Activated CD4-positive, alpha-beta T cell treated with anti-CD3 and anti-CD28 coated beads for 48 hours (primary cell): ENCODE measurements at places on chromosomes 2 and 18.

- no peak for DNase-seq
Observed at GRCh38 chr2:181459621-181460021, 2.4 kb downstream of the ITGA4 start.

- no peak for DNase-seq
Observed at GRCh38 chr2:143529118-143529720, 400.0 kb downstream of the ARHGAP15 start.

DNA sequence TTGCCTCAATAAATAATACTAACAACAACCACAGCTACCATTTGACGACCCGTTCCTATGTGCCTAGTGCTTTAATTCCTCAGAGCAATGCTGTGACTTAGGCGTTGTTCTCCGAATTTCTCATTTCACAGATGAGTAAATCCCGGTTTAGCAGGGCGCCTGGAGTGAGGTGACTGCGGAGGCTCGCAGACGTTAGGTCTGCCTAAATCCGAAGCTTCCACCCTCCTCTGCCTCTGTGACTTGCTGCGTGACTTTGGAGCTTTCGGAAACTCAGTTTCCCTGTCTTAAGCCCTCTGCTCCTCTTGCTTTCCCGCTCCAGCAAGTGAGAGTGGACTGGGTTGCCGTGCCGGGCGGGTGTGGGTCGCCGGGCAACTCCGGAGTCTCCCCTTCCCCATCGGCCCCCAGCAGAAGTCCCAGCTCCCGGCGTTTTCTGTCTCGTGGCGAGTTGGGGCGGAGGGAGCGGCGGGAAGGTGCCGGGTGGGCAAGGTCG is 711 bp upstream of the ATOH8 start:
- no peak for DNase-seq

- DNase-seq, result no peak
Observed at GRCh38 chr2:101803128-101803527, 105.6 kb downstream of the MAP4K4 start.

DNA sequence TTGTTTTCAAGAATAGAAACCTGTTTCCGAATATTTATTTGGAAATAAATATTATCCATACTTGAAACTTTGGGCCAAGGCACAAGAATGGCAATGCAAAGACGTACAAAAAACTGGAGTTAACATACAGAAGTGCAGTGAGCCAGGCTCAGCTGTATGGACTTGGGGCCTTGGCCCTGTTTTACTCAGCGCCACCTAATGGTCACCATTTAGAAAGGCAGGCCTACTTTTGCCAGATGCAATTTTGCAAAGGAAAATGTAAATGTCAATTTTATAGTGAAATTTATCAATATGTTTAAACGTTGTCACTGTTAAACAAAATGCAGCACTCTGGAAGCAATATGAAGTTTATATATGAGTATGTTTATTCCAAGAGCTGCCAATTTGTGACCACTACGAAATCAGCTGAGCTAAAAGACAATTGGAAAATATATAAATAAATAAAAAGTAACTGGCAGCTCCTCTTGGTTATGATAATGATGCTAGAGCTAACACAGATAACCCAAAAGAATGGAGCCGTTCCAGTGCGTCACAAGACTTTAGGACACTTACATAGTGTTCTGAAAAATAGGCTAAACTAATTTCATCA is 155.0 kb downstream of the ARHGAP15 start:
- peak; percentile 35 for DNase-seq

DNA sequence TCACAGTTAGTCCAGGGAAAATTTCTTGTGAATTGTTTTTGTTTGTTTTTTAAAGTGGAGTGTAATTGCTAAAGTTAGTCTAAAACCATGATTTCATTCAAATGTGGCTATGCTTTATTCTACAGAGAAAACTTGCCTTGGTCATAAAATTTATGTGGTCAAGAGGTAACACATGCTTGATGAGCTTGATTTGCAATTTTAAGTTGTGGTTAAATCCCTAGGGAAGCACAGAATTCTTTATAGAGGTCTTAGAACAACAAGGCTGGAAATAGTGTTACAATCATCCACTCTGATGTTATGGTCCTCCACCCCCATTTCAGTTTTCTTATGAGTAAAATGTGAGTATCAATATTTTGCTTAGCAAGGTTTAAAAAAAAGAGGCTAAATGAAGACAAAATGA is 359.6 kb downstream of the NRXN1 start:
- no peak for DNase-seq

- no peak for DNase-seq
Observed at GRCh38 chr2:224009605-224010315, 29.3 kb downstream of the SERPINE2 start.

- DNase-seq, result no peak
Observed at GRCh38 chr2:76567478-76567877, 856.8 kb upstream of the GCFC2 start.

DNA sequence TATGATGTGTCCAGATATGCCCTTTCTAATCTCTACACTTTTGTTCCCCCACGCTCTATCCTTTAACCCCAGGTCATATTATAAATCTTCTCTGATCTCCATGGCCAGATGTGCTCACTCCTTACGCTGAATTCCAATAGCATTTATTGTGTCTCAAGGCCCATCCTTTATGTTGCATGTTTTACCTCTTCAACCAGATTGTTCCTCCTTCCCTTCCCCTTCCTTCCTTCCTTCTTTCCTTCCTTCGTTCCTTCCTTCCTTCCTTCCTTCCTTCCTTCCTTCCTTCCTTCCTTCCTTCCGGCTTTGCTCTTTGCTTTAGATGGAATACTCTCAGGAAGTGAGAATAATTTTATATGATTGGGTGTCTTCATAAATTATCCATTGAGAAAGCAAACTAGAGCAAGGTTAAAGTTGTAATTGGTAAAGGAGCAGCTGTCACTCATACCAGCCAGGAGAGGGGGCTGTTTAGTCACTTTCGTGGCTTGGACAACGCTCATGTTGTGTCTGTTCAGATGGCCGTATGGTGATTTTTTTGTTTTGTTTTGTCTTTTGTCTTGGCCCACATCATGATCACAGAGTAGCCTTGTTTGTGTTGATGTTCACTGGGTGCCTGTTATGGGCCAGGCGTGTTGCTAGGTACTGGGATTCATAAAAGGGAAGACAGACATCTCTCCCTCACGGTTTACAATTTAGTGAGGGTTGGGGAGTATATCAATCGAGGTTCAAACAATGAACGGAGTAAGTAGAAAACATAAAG is 68.0 kb downstream of the DAW1 start:
- DNase-seq, result no peak

DNA sequence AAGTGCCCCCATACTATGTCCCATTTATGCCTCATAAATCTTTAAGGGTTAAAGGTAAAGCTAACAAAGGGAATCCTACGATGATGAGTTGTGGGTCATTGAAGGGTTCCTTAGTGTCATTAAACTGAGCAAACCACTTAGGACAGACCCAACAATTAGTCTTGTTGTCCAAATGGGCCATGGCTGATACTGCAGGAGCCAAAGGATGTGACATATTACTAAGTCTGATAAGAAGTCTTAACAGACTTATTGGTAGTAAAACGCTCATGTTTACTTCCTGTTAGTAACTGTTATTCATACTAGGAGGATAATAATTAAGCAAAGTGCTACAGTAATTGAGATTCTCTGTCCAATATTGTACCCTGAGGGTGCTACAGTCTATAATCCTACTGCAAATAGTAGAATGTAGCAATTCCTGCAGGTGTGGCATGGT is 96.8 kb downstream of the PTPN4 start:
- no peak for DNase-seq
